Regular cardiac myocyte (primary cell): ENCODE measurements at places on chromosomes 4 and X. TPM values are rescaled to one million over a fixed set of nuclear protein-coding genes. Genes with fewer than 3 reads are reported as not detected.

APELA gene
- total RNA-seq = not detected in 2 replicates

PCDH11X gene
- under 0.01 TPM in 1 of 2 replicates, not detected in the other for total RNA-seq

NLRP2B gene
- not detected in 2 replicates for total RNA-seq

KIT gene
- 2.8 and 3.8 TPM in 2 replicates for total RNA-seq

AADAT gene
- total RNA-seq = 2.0 and 3.8 TPM in 2 replicates

MTNR1A gene
- total RNA-seq = not detected in 2 replicates

DMRTC1 gene
- not detected in 2 replicates for total RNA-seq

F11 gene
- not detected in 2 replicates for total RNA-seq

CT45A3 gene
- not detected in 2 replicates for total RNA-seq

NHSL2 gene
- 0.77 and 3.1 TPM in 2 replicates for total RNA-seq

PAGE1 gene
- total RNA-seq = not detected in 2 replicates

CT45A5 gene
- not detected in 2 replicates for total RNA-seq
